ENCODE measurements at places on chromosomes 16 and 17.

- DNase-seq, result no peak
Observed at GRCh38 chr16:4176906-4177417, 60.7 kb upstream of the ADCY9 start.

DNA sequence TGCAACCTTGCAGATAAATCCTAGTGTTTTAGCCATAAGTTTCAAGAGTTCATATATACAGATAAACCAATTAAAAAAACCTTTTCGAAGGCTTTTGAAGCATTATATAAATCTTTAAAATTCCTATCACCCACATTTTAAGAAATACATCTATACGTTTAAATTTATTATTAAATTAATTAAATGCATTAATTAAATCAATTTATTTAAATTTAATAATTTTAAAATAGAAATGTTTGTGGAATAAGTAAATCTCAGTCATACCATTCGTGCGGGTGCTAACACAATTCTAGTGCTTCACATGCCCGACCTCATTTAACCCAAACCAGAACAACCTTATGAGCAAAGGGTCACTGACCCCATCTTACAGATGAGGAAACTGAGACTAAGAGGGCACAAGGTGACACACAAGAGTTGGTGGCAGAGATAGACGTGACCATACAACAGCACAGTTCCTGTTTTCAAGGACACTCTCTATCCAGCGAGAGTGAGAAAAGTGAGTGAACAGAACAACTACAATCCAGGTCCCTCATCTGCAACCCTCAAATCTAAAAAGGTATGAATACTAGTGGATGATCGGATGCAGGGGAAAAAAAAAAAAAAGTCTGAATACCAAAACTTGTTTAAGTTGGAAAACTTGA, 1.4 kb downstream of the NSMCE1 start:
- DNase-seq, result no peak

DNA sequence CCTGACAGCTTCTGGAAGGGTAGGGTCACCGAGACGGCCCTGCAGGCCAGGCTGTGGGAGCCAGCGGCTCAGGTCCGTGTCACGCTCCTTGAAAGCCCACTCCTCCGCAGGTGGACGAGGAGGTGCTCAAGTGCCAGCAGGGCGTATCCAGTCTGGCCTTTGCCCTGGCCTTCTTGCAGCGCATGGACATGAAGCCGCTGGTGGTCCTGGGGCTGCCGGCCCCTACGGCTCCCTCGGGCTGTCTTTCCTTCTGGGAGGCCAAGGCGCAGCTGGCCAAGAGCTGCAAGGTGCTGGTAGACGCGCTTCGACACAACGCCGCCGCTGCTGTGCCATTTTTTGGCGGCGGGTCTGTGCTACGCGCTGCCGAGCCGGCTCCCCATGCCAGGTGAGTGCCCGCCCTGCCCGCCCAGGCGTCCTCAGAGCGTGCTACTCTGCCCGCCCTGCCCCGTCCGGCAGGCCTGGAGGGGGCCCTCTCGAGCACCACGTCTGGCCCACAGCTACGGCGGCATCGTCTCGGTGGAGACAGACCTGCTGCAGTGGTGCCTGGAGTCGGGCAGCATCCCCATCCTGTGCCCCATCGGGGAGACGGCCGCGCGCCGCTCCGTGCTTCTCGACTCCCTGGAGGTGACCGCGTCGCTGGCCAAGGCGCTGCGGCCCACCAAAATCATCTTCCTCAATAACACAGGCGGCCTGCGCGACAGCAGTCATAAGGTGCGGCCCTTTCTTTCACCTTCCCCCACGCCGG, 1.3 kb downstream of the NAGS start:
- peak; percentile 32 for DNase-seq

DNA sequence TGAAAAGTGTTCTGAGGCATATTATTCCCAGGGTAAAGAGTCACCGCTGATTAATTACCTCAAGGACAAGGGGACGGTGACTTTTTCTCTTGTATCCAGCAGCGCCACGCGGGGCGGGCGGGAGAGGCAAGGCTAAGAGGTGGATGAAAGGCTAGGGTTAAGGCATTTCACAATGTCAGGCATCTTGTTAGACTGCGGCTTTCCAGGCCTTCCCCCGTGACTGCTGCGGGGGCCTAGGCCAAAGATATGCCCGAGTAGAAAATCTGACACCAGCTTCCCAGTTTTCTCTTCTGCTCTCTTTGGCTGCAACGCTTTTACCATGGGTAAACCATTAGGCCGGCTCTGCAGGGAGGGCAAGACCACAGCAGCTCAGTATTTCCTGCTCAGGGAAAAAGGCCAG, 698.2 kb downstream of the MAF start:
- no peak for DNase-seq

GRCh38 chr16:86680661-86681030, 102.3 kb downstream of the FOXL1 start:
- no peak for DNase-seq

DNA sequence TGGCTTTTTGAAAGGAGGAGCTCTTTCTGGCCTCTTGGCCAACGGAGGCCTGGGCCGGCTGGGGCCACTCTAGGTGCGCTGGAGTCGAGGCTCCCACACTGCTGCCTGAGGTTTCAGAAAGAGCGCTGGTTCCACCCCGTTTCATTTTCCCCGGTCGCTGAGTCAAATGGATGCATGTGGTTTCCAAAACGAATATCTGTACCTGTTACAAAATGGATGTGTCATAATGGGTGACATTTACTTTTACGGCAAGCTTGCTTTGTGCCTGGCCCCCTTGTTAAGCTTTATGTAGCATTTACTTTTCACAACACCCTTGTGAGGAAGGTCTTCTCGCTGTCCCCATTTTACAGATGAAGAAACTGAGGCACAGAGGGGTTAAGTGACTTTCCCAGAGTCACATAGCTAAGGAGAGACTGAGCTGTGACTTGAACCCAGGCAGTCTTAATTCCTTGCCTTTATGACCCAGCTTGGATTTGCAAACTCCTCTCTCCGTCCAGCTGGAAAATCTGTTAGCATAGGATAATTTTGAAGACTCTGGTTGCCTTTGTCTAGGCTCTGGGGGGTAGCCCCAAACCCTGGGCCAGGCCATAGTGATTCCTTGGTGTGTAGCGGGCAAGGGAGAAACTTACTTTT, 10.6 kb downstream of the KSR1 start:
- peak; percentile 84 for DNase-seq

DNA sequence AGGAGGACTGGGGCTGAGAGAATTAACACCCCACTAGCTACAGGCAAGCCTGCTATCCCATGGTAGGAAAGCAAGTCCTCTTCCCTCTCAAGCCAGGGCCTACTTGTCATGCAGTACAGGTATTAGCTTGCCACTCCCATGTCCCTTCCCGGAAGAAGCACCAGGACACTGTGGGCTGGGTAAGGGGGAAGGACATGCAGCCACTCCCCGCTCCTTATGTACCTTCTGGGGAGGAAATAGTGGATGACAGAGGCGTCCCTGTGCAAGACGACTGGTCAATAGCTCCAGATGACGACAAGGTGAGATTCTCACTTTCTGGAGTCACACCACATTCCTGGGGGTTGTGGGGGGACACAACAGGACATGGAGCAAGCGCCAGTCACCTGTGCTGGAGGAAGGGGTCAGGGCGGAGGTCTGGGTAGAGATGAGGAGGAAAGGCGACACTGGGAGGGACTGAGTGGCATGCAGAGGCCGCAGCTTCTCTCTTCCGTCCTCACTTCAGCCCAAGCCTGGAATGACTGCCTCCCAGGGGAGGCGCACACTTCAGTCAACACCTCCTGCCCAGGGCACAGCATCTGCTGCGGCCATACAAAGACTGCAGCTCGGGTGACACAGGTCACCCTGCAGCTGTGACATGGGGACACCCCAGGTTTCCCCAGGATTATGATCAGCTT, 15.1 kb upstream of the FOXJ1 start:
- DNase-seq, result no peak

- no peak for DNase-seq
Observed at GRCh38 chr16:86928523-86929011, 350.2 kb downstream of the FOXL1 start.

- no peak for DNase-seq
Observed at GRCh38 chr17:81738801-81739393, 26.8 kb downstream of the SLC25A10 start.

- no peak for DNase-seq
Observed at GRCh38 chr17:33684735-33685134, 391.6 kb upstream of the ASIC2 start.

DNA sequence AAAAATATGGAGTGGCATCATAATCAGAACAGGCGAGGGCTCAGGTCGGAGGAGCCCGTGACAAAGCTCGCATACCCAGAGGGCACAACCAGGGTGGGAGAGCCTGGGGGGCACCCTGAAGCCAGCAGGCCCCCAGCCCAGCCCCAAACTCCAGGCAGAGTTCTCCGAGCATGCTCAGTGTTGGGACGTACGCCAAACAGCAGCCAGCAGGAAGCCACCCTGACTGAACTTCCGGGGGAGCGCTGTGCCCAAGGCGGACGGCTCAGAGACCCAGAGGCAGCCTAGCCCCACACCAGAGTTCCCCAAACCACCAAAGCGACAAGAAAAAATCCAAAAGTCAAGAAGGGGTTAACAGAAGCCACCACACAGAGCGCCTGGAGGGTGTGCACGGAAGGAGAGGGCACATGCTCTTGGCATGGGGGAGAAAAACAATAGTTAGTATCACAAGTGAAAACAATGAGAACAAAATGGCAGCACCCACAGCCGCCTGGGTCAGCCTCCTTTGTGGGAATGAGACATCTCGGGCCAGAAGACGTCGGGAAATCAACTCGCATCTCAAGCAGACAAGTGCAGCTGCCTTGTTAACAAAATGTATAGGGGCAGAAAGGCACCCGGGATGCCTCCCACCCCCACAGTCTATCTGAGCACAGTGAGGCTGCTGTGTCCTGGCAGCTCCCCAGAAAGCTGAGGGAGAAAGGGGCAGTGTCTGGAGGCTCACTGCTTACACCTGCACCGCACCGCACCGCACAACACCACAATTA, 11.9 kb downstream of the EXOC7 start:
- no peak for DNase-seq

DNA sequence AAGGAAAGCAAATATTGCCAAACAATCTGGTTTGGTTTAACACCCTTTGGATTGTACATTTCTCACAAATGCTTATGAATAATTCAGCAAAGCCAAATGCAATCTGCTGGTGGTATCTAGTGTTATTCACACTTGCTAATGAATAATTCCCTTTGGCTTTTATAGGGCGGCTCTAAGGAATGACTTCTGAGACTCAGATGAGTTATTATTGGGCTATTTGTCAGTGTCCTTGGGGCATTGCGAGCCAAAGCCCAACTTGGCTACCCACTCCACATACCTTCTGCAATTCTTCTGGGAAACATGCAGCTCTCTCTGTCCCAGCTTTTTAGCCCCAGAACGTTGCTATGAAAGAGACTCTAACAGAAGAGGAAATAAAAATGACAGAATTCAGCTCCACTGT, 41.1 kb downstream of the FTO start:
- DNase-seq, result no peak

DNA sequence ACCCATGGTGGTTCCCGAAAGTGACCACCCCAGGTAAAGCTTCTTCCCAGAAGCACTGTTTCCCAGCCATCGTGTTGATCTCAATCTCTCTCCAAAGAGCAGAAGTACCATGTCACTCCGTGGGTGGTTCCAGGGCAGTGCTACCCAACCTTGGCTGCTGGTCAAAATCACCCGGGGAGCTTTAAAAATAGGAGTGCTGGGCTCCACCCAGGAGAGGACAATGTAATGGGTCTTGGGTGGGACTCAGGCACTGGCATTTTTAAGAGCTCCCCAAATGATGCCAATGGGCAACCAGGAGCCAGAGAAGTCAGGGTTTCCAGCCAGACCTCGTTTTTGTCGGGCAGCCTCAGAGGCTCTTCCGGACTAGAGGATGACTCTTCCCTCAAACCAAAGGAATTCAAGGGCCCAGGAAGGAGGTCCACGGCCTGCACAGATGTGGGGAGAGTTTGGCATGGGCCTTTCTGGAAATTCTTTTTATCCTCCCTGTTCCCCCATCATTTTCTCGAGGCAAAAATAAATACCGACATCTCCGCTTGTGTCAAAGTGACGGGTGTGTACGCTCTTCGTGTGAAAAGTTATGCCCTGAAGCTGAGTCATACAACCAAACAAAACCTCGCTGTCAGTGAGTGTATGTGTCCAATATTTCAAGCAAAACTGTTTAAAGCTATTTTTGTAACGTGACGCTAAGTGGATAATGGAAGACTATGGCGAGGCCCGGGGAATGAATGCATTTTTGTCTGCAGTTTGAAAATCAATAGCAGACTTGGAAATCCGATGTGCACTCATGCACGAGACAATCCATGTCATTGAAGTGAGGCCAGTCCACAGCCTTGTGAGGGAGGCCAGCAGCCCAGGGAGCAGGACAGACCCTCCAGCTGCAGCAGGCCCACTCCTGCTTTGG, 364.1 kb downstream of the FOXL1 start:
- DNase-seq, result no peak

GRCh38 chr17:45973099-45973780, 25.8 kb upstream of the STH start:
- no peak for DNase-seq

DNA sequence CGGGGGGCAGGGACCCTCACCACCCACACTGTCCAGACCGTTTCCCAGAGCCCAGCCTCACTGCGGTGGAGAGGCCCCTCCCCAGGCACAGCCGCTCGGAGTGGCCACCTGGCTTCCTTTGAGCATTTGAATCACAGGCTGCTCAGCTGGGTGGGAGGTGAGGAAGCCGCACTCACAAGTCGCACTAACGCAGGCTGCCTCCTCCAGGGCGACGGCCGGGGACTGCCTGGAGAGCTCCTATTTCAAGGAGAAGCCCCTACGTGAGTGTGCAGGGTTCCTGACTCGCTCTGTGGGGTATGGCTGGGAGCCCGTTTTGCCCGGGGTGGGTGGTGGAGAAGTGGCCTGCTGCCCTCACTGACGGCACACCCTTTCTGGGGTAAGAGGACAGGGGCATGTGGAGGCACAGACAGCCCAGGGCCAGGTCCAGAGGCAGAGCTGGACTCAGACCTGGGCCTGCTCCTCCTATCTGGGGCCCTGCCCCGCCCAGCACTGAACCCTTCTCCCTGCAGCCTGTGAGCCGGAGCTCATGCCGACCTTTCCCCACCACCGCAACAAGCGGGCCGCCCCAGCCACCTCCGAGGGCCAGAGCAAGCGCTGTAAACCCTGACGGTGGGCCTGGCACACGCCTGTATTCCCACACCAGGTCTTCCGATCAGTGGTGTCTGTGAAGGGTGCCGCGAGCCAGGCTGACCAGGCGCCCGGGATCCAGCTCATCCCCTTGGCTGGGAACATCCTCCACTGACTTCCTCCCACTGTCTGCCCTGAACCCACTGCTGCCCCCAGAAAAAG, 6.2 kb downstream of the SPATA2L start:
- DNase-seq, result no peak

GRCh38 chr17:6297960-6298359, 137.0 kb downstream of the AIPL1 start:
- DNase-seq, result no peak

Measured in GM06990 (cell line).